ENCODE measurements at places on chromosomes 5 and 9. TPM values are rescaled to one million over a fixed set of nuclear protein-coding genes. Genes with fewer than 3 reads are reported as not detected.

TTC33 gene
- total RNA-seq = 18.5 TPM

SPINK7 gene
- total RNA-seq = not detected

SMC2 gene
- 30.7 TPM for total RNA-seq

DPYSL3 gene
- 185 TPM for total RNA-seq

MORN5 gene
- total RNA-seq = not detected

DHX29 gene
- total RNA-seq = 38.4 TPM

TYRP1 gene
- total RNA-seq = not detected

PRRC1 gene
- total RNA-seq = 60.4 TPM

ADAMTS2 gene
- 76.6 TPM for total RNA-seq

FGD3 gene
- not detected for total RNA-seq

GABRA1 gene
- total RNA-seq = not detected

ACSL6 gene
- not detected for total RNA-seq

FOXD4 gene
- total RNA-seq = 0.17 TPM

ECM2 gene
- 5.7 TPM for total RNA-seq

ORM2 gene
- total RNA-seq = not detected

SLC1A3 gene
- 8.3 TPM for total RNA-seq

ADAMTS16 gene
- total RNA-seq = 0.17 TPM

PCDHB15 gene
- total RNA-seq = under 0.01 TPM

TNFSF8 gene
- not detected for total RNA-seq

ACER2 gene
- 1.6 TPM for total RNA-seq

MRPL50 gene
- 13.7 TPM for total RNA-seq

CEL gene
- total RNA-seq = 0.66 TPM
